Pulmonary artery endothelial cell (primary cell): ENCODE measurements at places on chromosomes 6 and 20. TPM values are rescaled to one million over a fixed set of nuclear protein-coding genes. Genes with fewer than 3 reads are reported as not detected.

DNA sequence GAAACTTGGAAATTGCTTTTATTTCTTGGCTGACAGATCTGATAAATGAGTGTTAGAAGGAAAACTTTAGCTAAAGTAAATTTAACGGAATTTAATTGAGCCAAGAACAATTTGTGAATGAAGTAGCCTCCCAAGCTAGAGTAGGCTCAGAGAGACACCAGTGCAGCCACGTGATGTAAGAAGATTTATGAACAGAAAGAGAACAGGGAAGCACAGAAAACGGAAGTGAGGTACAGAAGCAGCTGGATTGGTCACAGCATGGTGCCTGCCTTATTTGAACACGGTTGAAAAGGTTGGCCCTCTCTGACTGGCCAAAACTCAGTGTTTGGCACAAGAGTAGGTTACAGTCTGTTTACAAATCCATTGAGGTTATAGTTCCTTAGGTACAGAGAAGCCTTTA, 29.5 kb upstream of the IFNGR1 start:
- DNase-seq: no peak

DNA sequence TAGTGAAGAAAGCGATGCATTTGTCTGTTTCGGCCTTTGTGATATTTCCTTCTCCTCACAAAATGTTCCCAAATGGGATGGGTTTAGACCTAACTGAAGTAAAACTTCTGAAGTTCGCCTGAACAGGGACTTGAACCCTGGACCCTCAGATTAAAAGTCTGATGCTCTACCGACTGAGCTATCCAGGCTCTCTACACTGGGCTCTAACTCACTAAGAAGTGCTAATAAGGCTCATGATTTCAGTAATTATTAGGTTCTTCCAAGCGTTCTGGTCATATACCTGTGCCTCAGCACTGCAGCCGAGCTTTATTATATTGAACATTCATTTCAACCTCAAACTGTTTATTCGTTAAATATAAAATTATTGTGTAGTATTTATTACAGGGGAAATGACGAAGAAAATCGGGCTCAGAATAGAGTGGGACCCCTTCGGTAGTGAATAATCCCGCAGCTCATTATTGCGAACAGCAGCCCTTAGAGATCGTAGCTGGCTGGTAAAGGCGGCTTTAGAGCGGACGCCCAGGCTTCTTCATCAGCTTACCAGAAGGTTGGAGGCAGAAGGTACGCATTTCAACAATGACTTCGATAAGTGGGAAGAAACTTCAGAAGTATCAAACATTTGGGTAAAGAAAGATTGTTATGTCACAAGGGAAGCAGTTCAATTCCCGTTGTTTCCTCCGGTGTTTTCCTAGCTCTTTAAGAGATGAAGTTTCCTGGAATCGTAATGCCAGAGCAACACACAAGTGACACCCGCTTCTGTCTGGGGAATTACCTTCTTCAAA, 119.0 kb upstream of the ZNF184 start:
- no peak for DNase-seq

DNA sequence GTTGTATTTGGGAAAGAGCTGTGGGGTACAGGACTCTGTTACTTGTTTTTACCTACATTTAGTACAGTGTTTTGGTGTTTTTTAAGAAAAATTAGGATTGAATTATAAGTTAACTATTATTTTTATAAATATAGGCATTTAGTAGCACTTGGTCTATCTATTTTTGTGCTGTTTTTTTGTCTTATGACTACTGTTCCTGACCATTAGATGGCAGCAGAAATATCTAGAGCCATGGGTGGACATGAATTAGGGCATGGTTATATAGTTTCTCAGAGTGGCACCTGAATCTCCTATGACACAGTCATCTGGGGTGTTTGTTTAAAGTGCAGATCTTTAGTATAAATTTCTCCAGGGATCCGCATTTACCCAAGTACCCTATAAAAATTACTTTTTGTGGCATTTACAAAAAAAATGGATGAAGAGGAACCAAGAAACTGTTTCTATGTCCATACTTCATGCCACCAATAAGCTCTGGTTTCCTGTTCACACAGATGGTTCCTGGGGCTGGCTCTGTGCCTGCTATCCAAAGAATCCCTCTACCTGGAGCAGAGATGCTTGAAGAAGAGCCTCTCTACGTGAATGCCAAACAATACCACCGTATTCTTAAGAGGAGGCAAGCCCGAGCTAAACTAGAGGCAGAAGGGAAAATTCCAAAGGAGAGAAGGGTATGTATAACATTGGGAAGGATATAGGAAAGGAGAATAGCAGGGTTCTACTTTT, 19.8 kb downstream of the NFYA start:
- no peak for DNase-seq

GRCh38 chr20:38139156-38139912, 25.7 kb downstream of the TGM2 start:
- no peak for DNase-seq

- no peak for DNase-seq
Measured at GRCh38 chr6:3391902-3392458, 64.9 kb downstream of the SLC22A23 start.

DNA sequence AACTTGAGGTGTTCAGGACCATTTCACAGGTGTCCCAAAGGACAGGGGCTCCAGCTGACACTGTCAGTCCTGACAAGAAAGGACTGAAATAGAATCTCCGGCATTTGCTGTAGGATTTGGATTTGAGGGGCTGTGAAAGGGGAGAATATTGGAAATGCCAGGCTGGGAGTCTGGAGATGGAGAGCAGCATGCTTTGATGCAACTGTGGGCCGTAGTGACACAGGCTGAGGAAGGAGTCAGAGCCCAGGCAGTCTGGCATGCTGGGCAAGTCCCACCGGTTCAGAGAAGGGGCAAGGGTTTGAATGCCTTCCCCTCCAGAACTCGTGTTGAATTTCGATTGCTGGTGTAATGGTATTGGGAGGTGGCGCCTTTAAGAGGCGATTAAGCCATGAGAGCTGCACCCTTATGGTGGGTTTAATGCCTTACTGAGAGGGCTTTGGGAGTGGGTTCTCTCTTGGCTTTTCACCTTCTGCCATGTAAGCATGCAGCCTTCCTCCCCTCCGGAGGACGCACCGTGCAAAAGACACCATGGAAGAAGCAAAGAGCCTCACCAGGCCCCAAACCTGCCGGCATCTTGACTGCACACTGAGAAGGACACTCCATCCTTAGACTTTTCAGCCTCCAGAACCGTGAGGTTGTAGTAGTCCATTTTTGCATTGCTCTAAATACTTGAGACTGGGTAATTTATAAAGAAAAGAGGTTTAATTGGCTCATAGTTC, 9.4 kb upstream of the PYGB start:
- no peak for DNase-seq

GRCh38 chr20:48461091-48461734, 366.6 kb downstream of the PREX1 start:
- no peak for DNase-seq

GRCh38 chr6:157374889-157375443, 6.0 kb upstream of the ZDHHC14 start:
- DNase-seq: no peak

DNA sequence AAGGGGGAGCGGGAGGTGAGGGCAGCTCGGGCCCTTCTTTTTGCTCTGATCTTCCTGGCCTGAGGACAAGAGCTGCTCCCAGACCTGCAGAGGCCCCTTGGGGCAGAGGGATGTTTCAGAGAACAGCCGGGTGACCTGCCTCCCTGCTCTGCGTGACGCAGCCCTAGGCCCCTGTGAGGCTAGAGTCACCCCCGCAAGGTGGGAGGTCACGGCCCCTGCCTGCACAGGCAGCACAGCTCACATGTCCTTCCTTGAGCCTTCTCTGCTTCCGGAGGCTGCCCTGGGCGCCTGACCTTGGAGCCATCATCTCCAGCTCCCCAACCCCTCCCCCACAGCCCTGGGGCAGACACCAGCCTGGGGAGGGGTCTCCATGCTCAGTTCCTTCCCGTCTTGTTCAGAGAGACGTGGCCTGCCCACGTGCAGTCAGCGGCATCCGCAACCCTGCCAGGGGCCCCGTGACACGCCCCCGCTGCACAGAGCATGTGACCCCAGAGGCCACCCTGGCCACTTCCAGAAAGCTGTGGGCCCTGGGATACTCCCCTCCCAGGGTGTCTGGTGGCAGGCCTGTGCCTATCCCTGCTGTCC, at the start of gene BIRC7:
Gene BIRC7 (plus strand): TSS at position 507 of the 585 bp plus-strand sequence. CDS start 192 bp downstream, outside the sequence.
- DNase-seq: no peak

DNA sequence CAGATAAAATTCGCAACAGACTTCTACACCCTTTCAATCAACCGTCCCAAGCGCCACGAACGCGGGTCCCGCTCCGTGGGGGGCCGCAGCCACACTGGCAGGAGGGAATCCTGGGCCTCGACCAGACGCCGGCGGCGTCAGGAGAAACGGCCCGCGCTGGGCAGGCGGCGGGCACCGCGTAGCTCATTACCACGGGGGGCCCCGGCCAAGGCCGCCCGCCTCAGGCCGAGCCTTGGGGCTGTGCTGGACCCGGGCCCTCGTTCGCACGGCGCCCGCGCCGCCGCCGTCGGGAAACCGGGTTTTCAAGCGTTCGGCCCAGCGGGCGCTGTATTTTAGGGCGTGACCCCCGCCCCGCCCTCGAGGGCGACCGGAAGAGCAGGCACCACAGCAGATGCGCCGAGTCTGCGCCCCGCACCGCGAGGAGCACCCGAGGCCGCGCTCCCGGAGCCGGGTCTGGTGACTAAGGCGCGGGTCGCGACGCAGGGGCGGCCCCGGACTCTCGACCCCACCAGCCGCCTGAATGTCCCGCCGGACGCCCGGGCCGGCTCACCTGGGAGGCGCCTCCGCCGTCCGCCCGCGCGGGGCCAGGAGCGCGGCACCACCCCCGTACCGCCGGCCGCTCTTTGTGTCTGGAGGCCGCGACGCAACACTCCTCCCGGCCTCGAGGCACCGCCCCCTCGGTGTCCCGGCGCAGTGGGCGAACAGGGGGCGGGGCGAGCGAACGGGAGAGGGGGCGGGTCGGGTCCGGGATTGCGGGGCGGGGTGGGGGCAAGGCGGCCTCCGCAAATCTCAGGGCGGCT, at the start of gene NINL:
Gene NINL (minus strand): TSS at position 627 of the 800 bp plus-strand sequence. CDS start 58,944 bp downstream, outside the sequence.
- DNase-seq: no peak

DNA sequence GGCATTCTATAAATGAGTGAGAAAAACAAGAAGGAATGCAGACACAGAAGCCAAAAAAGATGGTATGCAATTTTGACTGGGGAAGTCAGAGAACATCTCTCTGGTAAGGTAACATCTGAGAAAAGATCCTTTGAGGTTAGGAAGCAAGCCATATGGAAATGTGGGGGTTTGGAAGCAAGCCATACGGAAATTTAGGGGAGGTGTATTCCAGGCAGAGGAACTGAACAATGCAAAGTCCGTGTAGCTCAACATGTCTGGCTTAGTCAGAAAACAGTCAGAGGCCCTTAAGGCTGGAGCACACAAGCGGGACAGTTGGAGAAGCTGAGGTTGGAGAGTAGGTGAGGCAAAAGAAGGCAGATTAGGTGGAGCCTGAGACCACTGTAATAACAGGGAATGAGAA, 35.3 kb downstream of the RALGAPA2 start:
- DNase-seq: no peak

DNA sequence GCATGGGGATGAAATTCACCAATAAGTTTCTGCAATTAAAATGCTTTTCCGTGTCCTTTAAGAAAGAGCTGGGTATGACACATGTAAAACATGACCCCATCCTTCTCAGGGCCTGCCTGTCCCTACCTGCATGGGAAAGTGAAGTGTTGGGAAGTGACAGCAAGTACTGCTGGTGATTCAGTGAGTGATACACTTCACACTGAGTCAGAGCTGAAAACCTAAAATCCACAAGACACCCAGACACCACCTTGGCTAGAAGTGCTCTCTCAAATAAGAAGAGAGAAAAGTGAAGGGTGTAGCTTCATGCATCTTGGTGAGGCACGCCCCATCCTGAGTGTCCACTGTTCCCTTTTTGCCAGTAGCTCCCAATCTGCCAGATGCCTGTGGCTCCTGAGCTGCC, 3.3 kb downstream of the RAB22A start:
- no peak for DNase-seq

DNA sequence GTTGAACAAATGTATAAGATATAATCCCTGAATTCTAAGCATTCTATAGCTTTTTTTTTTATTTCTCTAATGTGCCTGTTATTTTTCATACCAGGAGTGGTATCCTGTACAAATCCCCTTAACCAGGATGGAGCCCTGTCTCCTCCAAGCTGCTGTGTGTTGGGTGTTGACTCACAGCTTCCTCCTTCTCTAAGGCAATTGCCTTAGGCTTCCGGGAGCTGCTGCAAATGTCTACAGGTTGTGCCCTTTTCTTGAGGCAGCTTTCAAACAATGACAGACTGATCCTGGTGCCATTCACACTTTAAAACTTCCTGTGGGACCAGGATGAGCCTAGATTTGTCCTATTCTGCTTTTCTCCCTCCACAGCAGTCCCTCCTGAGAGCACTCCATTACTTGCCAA, 173.2 kb downstream of the BTBD3 start:
- no peak for DNase-seq

DNA sequence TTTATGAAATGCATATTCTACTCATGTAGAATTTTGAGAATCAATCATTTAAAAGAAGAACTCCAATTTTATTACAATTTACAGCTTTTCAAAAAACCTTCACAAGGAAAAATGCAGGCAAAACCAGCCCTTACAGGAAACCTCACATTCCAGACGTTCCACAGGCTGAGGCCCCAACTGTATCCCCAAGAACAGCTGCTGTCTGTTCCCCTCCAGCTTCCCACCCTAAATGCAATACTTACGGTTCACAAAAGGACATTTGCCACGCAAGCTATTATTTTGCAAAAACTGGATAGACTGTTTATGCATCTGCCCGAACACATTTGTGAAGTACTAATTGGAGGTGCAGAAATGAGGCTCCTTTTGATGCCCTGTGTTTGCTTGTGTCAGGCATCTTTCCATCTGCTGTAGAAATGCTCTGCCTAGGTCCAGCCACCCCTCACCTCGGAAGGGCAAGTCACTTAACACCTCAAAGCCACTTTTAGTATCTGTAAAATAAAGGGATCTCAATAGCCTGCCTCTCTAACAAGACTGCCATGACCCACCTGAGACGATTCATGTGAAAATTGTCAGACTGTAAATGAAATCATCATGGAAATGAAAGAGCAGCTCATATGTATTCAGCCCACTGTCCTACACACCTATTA, 26.5 kb downstream of the PDE10A start:
- DNase-seq: no peak

MTO1 gene
- total RNA-seq: 23.4 and 33.5 TPM in 2 replicates

PARD6B gene
- total RNA-seq: 0.13 and 0.14 TPM in 2 replicates

EFCAB8 gene
- total RNA-seq: 0.04 and 0.07 TPM in 2 replicates

TBXT gene
- not detected in 2 replicates for total RNA-seq

DYNLT2 gene
- total RNA-seq: 0.73 and 0.85 TPM in 2 replicates

FAM162B gene
- total RNA-seq: 0.07 and 0.35 TPM in 2 replicates

TRIM10 gene
- not detected in 2 replicates for total RNA-seq

PRDM13 gene
- total RNA-seq: not detected in 2 replicates

CEP162 gene
- 4.4 and 8.7 TPM in 2 replicates for total RNA-seq

KHDC1L gene
- total RNA-seq: not detected in 2 replicates
